ENCODE measurements at places on chromosomes 16 and 17.

GRCh38 chr16:81313701-81314602, 810 bp upstream of the GAN start:
- DNase-seq: peak; percentile 56

DNA sequence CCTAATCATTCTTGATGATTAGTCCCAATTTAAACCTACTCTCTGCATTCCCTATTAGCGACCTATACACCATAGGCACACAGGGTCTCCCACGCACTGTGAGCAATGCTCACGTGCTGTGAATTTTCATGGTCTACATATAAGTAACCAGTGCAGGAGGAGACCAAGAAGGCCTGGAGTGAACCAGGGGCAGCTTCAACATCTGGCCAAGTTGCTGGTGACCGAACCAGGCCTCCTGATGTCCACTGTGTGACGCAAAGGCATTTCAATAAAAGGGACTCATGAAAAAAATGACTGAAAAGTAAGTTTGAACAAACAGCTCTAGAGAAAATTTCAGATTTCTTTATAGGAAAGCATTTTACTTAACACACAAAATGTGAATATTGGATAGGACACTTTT, 107.0 kb downstream of the ZFHX3 start:
- no peak for DNase-seq

GRCh38 chr17:62188713-62189112, 123.6 kb upstream of the MED13 start:
- DNase-seq: no peak

GRCh38 chr17:58265271-58265670, 15.5 kb downstream of the MPO start:
- no peak for DNase-seq

- DNase-seq: no peak
Observed at GRCh38 chr17:73801455-73802100, 157.3 kb upstream of the SDK2 start.

GRCh38 chr17:29612094-29612403, 10.7 kb downstream of the CORO6 start:
- DNase-seq: no peak

GRCh38 chr16:89417352-89417751, 73.0 kb downstream of the ANKRD11 start:
- DNase-seq: no peak

DNA sequence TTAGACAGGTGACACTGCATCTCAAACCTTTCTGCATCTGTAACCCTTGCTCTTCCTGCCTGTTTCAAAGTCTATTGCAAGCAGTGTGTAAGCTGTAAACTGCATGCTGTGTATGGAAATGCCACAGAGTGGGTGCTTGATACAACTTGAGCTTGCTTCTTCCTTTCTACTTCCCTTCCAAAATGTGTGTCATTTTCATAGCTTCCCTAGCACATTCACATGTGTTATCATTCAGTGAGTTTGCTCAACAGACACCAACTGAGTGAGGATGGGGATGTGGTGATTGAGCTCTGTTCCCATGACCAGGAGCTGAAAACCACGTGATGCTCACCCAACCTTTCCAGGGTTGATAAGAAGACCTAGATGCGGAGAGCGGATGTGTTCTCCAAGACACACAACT, 111.1 kb downstream of the VAT1L start:
- DNase-seq: no peak

- DNase-seq: no peak
Observed at GRCh38 chr17:48633266-48633677, 7.1 kb upstream of the HOXB9 start.

DNA sequence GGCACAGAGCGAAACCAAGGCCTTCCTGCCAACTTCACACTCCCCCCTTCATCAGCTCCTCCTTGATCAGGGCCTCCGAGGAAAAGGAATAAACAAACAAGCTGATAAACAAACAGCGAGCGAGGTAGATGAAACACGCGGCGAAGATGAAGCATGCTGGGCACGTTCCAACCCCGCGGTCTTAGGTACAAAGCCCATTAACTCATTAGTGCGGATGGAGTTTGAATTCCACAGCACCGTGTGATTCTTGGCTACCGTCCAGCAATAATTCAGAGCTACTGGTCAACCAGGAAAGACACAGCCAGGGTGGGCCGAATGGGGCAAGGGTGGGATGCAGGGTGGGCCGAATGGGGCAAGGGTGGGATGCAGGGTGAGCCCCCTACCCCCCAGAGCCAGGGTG, 67.3 kb downstream of the RBFOX3 start:
- DNase-seq: no peak

- no peak for DNase-seq
Observed at GRCh38 chr17:46124695-46125592, 68.3 kb downstream of the KANSL1 start.

DNA sequence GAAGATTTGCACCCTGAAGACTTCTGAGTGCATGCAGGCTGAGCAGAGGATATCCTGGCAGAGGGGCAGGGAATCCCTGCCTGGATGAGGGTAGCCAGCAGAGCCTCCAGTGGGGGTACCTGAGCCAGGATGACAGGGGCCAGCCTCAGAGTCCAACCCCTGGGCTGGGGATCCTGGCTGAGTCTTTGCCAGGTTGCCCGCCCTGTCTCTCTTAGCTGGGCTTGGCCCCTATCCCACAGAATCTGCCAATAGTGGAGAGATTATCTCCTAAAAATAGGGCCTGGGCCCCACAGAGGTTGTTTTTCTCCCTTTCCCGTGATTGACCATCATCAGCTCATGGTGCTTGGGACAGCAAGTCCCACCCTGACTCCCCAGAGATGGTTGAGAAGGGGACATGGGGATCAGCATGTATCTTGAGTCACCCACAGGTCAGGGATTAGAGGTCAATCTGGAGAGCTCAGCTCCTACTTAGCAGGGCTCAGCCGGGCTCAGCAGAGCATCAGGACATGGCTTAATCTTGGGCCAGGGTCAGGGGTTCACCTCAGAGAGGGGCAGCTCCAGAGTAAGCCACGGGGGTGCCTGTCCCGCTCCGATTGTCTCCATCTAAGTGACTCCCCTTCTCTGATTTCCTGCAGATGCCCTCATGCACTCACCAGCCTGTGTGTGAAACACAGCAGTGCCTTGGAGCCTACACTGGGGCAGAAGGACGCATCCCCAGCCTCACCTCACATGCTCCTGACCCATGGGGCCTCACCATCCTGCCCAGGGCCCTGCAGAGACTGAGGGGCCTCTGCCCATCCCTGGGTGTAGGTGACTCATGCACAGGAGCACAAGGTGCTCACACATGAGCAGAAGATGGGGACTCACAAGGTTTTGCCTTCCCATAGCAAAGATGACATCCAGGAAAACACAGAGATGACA, 11.5 kb downstream of the CDH16 start:
- DNase-seq: no peak

- no peak for DNase-seq
Observed at GRCh38 chr16:65044873-65045272, 77.0 kb downstream of the CDH11 start.

GRCh38 chr16:2973093-2973492, 3.9 kb downstream of the PAQR4 start:
- no peak for DNase-seq

GRCh38 chr17:73580073-73580710, 64.1 kb downstream of the SDK2 start:
- no peak for DNase-seq

GRCh38 chr17:68699936-68700335, 98.8 kb upstream of the FAM20A start:
- no peak for DNase-seq

DNA sequence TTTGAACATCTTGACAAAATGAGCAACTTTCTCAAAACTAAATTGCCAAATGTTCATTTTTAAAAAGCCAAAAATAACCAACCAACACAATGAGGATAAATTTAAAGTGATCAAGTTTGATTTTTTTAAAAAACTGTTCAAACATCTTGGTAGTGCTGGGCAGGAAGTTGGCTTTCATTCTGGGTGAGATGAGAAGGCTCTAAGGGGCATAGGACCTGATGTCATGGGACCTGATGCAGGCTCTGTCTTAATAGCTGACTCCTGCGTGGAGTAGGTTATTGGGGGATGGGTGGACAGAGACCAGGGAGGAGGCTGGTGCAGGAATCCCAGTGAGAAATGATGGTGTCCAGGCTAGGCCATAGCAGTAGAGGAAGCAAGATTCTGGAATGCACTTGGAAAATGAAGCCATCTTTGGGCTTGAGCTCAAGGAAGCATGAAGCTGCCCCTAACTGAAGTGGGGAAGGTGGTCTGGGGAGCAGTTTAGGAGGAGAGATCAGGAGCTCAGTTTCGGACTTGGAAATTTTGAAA, 20.4 kb downstream of the NLRC5 start:
- no peak for DNase-seq

- DNase-seq: no peak
Observed at GRCh38 chr16:11140098-11140375, 116.0 kb downstream of the SOCS1 start.

- DNase-seq: no peak
Observed at GRCh38 chr17:32871746-32872145, 5.2 kb downstream of the MYO1D start.

DNA sequence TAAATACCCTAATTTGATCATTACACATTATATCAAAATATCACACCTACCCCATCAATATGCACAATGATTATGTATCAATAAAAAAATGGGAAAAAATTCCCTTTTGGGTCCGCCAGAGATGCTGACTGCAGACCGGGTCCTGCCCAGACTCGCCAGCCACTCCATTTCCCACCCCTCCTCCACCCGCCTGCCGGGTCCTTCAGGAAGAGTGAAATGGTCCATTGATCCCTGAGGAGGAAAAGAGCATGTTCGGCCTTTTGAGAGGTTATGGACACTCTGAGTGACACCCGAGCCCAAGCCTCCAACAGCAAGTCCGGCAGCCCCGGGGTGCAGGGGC, 123.9 kb upstream of the ZFHX3 start:
- no peak for DNase-seq

GRCh38 chr16:77657016-77657415, 65.3 kb upstream of the NUDT7 start:
- peak; percentile 31 for DNase-seq

- DNase-seq: no peak
Observed at GRCh38 chr17:75178453-75178852, 4.3 kb downstream of the SUMO2 start.

DNA sequence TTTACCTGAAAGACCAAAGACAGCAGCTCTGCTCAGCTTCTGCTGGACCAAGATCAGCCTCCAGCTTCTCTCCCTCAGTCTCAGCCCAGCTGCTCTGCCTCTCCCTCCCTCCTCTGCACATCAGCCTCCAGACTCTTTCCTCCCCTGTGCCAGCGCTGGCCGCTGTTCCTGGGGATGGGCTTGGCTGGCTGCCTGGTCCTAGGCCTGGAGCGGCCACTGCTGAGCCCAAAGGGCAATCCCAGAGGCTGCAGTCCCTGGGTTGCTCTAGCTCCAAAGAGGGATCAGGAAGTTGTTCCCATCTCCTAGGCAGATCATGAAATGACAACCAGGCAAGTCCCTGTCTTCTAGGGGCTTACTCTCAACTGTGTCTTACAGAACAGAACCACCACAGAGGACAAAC, 31.3 kb downstream of the DCUN1D3 start:
- no peak for DNase-seq

DNA sequence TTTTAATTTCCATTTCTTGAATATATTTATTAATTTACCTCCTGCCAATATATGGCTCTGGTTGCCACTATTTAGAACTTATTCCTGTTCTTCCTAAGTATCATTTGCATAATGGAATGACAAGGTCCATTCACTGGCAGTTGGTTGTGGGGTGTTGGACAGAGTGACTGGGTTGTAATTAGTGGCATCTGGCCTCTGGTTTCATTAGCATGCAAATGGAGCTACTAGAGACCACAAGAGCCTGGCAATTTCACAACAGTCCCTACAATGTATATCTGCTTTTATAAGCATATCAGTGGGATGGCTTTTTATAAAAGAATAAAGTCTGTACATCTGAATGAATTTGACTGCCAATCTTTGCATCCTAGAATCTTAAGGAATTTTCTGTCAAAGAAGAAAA, 1030.9 kb upstream of the CDH8 start:
- DNase-seq: no peak

DNA sequence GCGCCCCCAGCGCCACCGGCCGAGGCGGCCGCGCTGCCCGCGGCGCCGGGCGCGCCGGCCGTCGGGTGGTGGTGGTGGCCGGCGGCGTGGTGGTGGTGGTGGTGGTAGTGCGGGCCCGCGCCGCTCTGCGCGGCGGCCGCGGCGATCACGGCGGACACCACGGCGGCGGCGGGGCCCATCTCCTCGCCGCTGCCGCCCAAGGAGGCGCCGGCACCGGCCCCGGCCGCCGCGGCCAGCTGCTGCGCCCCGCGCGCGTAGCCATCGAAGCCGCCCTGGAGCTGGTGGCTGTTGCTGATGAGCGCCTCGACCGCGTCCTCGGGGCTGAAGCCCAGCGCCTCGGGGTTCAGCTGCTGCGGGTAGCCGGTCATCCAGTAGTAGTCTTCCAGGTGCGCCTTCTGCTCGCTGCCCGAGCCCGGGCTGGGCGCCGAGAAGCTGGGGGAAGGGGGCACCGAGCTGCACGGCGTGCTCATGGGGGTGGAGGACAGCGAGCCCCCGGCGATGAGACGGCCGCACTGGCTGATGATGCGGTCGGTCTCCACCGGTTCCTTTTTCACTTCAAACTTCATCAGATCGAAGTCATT, 1.2 kb downstream of the MAF start:
- peak; percentile 1 for DNase-seq

GRCh38 chr16:278863-279366, 1.5 kb upstream of the ARHGDIG start:
- peak; percentile 71 for DNase-seq

- DNase-seq: no peak
Observed at GRCh38 chr16:49603956-49604355, 230.4 kb downstream of the C16orf78 start.

DNA sequence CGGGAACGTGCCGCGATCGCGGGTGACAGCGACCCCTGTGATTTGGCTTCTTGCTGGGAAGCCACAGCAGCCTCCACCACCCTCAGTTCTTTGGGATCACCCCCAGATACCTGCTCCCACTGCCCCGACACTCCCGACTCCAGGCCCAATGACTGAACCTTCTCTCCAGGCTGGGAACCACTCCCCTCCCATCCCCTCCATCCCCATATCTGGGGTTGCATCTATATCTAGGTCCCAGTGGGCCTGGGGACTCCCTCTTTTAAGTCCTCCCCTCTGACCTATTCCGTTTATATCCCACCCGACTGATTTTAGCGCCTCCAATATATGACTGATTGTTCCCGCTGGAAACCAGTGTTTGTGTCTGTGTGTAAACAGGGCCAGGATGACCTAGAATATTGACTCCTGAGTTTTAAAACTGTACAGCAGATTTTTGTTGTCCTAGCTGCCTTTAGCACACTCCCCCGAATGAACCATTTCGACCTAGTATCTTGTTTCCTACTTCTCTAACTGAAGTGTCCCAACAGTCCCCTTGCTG, 667 bp downstream of the PSMD3 start:
- peak; percentile 64 for DNase-seq

GRCh38 chr16:51051671-51052070, 99.4 kb downstream of the SALL1 start:
- no peak for DNase-seq

DNA sequence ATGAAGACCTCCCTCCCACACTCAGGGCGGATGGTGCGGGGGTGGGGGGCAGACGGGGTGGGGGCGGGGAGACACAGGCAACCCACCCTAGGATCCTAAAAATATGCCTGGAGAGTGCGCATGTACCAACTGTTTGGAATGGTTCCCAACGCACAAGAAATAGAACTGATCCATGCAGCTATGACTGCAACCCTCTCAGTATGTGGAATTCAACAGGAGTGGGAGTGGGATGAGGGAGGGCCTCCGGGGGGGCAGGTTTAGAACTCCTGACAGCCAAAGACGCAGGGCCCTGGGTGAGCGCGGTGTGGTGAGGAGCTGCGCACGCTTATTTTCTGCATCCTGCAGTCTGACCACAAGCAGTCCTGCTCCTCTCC, 1.1 kb upstream of the P2RX5 start:
- no peak for DNase-seq
